ENCODE measurements at places on chromosomes 7 and 10.

DNA sequence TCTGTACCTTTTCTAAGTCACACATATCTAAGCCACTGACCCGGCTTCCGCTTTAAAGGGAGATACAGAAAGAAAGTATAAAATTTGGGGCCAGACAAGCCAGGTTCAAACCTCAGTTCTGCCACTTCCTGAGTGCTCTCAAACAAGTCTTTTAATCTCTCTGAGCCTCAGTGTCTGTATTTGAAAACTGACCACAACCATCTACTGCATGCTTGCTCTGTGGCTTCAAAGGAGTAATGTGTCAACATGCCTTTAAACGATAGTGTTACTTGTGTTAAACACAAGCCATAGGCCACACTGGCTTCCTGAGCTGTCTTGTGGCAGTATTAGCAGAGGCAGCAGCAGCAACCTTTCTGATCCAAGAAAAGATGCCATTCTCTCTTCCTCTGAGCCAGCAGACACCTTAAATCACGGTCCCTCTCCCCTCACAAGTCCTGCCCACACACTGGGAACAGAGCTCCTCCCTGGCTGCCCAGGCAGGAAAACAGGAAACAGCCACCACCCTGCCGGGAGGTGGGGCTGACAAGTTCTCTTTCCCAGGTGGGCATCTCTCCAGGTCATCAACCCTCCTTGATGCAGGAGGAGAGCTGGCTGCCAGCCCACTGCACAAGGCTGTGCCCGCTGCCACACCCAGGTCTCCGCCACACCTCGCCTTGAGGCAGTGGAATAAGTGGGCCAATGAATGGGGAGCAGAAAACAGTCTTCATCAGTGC, 10.7 kb downstream of the HIP1 start:
- no peaks in the 10 kb centered on the region for H3K36me3 ChIP-seq
- H3K4me3 ChIP-seq, result peak overlapping the region; percentile 80
- H3K27me3 ChIP-seq, result peaks cover 19% of the 10 kb centered on the region
- peaks cover 42% of the 10 kb centered on the region for H3K4me1 ChIP-seq
- H3K27ac ChIP-seq, result peak overlapping the region; percentile 79
- DNase-seq, result peak; percentile 82

- no peak overlapping the region for H3K4me3 ChIP-seq
- H3K4me1 ChIP-seq, result peaks cover 13% of the 10 kb centered on the region
- H3K27me3 ChIP-seq, result no peaks in the 10 kb centered on the region
- no peak for DNase-seq
Measured at GRCh38 chr7:24879291-24879690, 100.7 kb downstream of the OSBPL3 start.

GRCh38 chr10:51326174-51326573, 251.9 kb downstream of the PRKG1 start:
- H3K4me3 ChIP-seq, result no peak overlapping the region
- H3K27me3 ChIP-seq, result no peaks in the 10 kb centered on the region
- no peaks in the 10 kb centered on the region for H3K36me3 ChIP-seq
- H3K4me1 ChIP-seq, result no peaks in the 10 kb centered on the region
- H3K27ac ChIP-seq, result no peak overlapping the region
- no peak for DNase-seq

DNA sequence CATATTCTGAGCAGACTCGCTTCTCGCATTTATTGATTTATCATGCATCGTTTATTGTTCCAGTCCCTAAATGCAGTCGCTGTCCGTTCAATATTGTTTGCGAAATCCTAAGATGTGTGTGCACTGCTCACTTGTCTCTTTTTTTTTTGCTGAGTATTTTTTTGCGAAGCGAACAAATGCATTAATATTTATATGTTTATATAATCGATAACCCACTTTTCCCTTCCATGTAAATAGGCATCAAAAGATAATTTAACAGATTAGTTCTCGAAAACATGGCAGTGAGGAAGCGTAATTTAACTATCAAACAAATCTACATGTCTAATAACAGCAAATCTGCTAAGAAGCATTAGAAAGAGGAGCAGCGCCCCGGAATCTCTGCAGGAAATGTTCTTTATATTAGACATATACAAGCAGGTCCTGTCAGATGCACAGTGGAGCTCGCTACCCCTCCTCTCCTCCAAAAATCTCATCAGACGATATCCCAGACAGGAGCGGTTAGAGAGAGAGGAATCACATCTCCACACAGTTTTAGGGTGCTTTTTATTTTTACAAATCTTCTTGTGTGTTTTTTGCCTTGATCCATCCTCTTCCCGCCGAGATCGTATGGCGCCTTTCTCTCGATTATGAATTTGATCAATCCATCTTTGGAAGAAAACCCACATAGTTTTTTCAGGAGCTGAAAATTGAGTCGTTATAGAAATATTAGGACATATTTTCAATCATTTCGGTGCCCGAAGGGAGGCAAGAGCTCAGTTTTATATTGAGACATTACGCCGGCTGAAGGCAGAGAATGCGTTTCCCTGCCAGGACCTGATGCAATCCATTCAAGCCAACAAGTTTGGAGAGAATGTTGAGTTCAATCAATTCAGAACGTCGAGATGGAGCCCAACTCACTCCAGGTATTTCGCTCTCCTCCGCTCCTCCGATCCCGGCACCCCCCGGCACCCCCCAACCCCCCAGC, at the start of gene ARID5B:
Gene ARID5B (plus strand): TSS at position 871 of the 964 bp plus-strand sequence. CDS start 11 bp downstream, at position 882.
- H3K27ac ChIP-seq, result peak within 1 kb of the TSS; percentile 90
- DNase-seq, result no peak

GRCh38 chr7:71560354-71560995, 428.5 kb downstream of the GALNT17 start:
- no peak overlapping the region for H3K4me3 ChIP-seq
- no peaks in the 10 kb centered on the region for H3K36me3 ChIP-seq
- H3K4me1 ChIP-seq, result no peaks in the 10 kb centered on the region
- no peak for DNase-seq

GRCh38 chr7:99848420-99849216, 20.8 kb downstream of the CYP3A43 start:
- no peaks in the 10 kb centered on the region for H3K36me3 ChIP-seq
- H3K4me1 ChIP-seq, result no peaks in the 10 kb centered on the region
- no peak overlapping the region for H3K4me3 ChIP-seq
- H3K27me3 ChIP-seq, result peaks cover 10% of the 10 kb centered on the region
- H3K27ac ChIP-seq, result no peak overlapping the region
- DNase-seq, result no peak

GRCh38 chr7:109821156-109821555, 1251.5 kb downstream of the DNAJB9 start:
- H3K4me1 ChIP-seq, result no peaks in the 10 kb centered on the region
- no peak overlapping the region for H3K27ac ChIP-seq
- H3K4me3 ChIP-seq, result no peak overlapping the region
- H3K27me3 ChIP-seq, result no peaks in the 10 kb centered on the region
- H3K36me3 ChIP-seq, result peaks cover 6% of the 10 kb centered on the region
- DNase-seq, result no peak

- H3K4me3 ChIP-seq, result peak overlapping the region; percentile 84
- DNase-seq, result no peak
- H3K4me1 ChIP-seq, result peaks cover 85% of the 10 kb centered on the region
- H3K27ac ChIP-seq, result peak overlapping the region; percentile 93
- no peaks in the 10 kb centered on the region for H3K27me3 ChIP-seq
Measured at GRCh38 chr10:110865809-110866482, 5.8 kb upstream of the PDCD4 start.

DNA sequence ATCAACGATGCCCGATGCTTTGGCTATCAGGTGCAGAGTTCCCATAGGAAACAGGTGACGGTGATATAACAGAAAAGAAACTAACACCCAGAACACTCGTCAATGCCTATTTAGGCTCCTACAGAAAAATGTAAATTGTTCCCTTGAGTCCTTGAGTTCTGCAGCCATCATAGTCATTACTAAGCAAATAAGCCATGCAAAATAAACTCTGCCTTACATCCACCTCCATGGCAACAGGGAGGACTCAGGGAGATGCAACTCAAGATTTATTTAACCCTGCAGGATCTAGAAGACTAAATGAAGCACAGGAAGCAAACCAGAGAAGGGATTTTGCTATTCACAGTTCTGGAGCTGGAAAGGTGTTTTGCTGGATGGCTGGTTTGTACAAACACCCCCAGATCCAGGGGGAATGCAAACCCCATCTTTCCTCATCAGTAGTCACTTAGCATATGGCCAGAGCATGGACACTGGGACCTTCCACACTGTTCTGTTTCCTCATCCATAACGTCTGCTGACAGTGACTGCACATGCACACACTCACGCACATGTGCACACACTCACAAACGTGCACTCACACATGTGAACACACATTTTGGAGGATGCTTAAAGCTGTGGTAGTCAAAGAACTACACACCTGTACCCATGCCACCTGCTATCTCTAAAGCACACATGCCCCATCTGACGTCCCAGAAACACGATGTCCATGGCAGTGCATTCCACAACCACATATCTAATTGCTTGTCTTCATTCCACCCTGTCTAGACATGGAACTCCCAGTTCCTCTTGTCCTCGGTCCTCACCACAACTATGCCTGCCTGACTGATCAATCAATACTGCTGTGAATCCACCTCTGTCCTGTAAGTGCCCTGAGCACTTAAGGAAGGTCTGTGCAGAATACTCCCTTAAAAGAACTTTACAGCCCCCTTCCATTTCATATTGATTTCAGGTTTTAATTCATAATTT, 178.2 kb downstream of the COBL start:
- no peak overlapping the region for H3K27ac ChIP-seq
- H3K36me3 ChIP-seq, result no peaks in the 10 kb centered on the region
- H3K4me1 ChIP-seq, result no peaks in the 10 kb centered on the region
- peaks cover 17% of the 10 kb centered on the region for H3K27me3 ChIP-seq

GRCh38 chr7:84412161-84412969, 217.8 kb upstream of the SEMA3A start:
- no peaks in the 10 kb centered on the region for H3K4me1 ChIP-seq
- H3K27me3 ChIP-seq, result no peaks in the 10 kb centered on the region
- DNase-seq, result no peak
- H3K4me3 ChIP-seq, result no peak overlapping the region
- no peak overlapping the region for H3K27ac ChIP-seq

- H3K36me3 ChIP-seq, result no peaks in the 10 kb centered on the region
- no peaks in the 10 kb centered on the region for H3K4me1 ChIP-seq
- H3K4me3 ChIP-seq, result no peak overlapping the region
- H3K27ac ChIP-seq, result no peak overlapping the region
Measured at GRCh38 chr7:36416251-36416650, 26.6 kb downstream of the ANLN start.

- H3K4me3 ChIP-seq, result no peak overlapping the region
- no peak overlapping the region for H3K27ac ChIP-seq
- H3K36me3 ChIP-seq, result no peaks in the 10 kb centered on the region
- no peaks in the 10 kb centered on the region for H3K4me1 ChIP-seq
- no peak for DNase-seq
- no peaks in the 10 kb centered on the region for H3K27me3 ChIP-seq
Measured at GRCh38 chr10:88553116-88553752, 29.9 kb downstream of the RNLS start.

DNA sequence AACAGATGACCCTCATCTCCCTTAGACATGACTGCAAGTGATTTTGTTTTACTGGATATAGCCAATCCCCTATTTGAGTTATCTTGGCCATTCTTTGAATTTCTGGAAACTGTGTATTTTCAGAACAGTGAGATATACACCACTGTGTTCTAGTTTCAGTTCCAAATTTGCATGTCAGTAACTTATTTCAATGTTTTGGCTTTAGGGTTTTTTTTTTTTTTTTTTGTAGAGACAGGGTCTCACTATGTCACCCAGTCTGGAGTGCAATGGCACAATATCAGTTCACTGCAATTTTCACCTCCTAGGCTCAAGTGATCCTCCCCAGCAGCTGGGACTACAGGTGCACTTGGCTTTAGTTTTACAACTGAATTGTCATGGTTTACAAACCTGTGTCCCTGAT, 67.2 kb downstream of the ATAD1 start:
- no peaks in the 10 kb centered on the region for H3K27me3 ChIP-seq
- peaks cover 13% of the 10 kb centered on the region for H3K36me3 ChIP-seq
- H3K4me1 ChIP-seq, result peaks cover 27% of the 10 kb centered on the region
- peak overlapping the region; percentile 0 for H3K27ac ChIP-seq
- no peak overlapping the region for H3K4me3 ChIP-seq

DNA sequence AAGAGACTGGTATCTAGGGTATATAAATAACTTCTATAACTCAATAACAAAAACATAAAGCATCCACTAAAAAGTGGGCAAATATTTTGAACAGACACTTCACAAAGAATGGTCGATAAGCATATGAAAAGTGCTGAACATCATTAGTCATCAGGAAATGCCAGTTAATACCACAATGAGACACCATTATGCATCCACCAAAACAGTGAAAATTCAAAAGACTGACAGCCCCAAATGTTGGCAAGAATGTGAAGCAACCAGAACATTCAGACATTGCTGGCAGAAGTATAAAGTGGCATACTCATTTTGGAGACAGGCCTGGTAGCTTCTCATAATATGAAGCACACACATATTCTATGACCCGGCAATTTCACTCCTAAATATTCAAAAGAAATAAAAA, 26.5 kb upstream of the GSAP start:
- no peaks in the 10 kb centered on the region for H3K36me3 ChIP-seq
- H3K27me3 ChIP-seq, result no peaks in the 10 kb centered on the region
- no peak for DNase-seq
- H3K4me3 ChIP-seq, result no peak overlapping the region
- peak overlapping the region; percentile 53 for H3K27ac ChIP-seq

DNA sequence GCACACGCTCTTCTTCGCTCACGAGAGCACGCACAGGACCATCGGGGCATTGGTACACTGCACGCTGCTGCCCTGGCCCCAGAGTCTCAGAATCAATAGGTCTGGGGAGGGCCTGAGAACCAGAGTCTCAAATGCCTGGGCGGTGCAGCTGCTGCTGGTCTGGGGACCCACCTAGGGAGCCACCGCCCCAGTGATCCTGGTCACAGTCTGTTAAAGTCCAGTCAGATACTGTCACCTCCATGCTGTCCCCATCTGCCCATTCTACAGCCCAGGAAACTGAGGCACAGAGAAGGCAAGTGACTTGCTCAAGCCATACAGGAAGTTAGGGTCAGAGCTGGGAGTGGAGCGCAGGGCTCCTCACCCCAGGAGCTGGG, 38.0 kb downstream of the ZCCHC24 start:
- H3K27me3 ChIP-seq, result no peaks in the 10 kb centered on the region
- H3K4me1 ChIP-seq, result no peaks in the 10 kb centered on the region

GRCh38 chr7:47945261-47946015, 2.8 kb downstream of the PKD1L1 start:
- no peak overlapping the region for H3K27ac ChIP-seq
- DNase-seq, result no peak
- H3K4me1 ChIP-seq, result no peaks in the 10 kb centered on the region
- no peaks in the 10 kb centered on the region for H3K36me3 ChIP-seq
- no peaks in the 10 kb centered on the region for H3K27me3 ChIP-seq
- no peak overlapping the region for H3K4me3 ChIP-seq

GRCh38 chr7:128137181-128137580, 103.9 kb upstream of the LEP start:
- no peak for DNase-seq
- H3K36me3 ChIP-seq, result no peaks in the 10 kb centered on the region
- H3K4me1 ChIP-seq, result peaks cover 8% of the 10 kb centered on the region
- H3K27me3 ChIP-seq, result peaks cover 46% of the 10 kb centered on the region
- no peak overlapping the region for H3K4me3 ChIP-seq
- no peak overlapping the region for H3K27ac ChIP-seq

DNA sequence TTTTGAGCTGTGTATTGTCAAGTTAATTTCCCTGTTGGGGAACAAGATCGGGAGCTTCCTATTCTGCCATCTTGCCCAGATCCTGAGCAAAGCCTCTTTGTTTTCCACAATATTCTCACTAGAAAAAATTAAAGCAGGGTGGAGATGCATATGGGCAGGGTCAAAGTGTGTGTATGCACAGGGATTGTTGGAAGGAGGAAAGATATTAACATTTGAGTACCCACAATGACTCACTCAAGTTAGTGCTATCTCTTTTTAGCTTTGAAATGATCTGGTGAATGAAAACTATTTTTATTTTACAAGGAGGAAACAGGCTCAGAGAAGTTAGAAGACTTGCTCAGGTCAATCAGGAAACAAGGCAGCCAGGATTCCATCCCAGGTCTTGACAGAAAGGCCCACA, 6.7 kb upstream of the BTBD16 start:
- no peak overlapping the region for H3K4me3 ChIP-seq
- no peak for DNase-seq
- H3K36me3 ChIP-seq, result peaks cover 7% of the 10 kb centered on the region

All from natural killer cell treated with Interleukin-12 subunit alpha and Interleukin-12 subunit beta and Interleukin-15 and Interleukin-18, amount 100 ng/mL, for 72 hours (primary cell).